Pericardium fibroblast (primary cell): ENCODE measurements at places on chromosomes 7 and 10. TPM values are rescaled to one million over a fixed set of nuclear protein-coding genes. Genes with fewer than 3 reads are reported as not detected.

LIPJ gene
- total RNA-seq: not detected in 2 replicates

ARL3 gene
- total RNA-seq: 5.3 and 7.8 TPM in 2 replicates

RGR gene
- not detected in 2 replicates for total RNA-seq

SUN3 gene
- total RNA-seq: not detected in 2 replicates

ZNF394 gene
- total RNA-seq: 16.2 and 17.6 TPM in 2 replicates

CPA4 gene
- total RNA-seq: 18.0 and 49.9 TPM in 2 replicates

ACSM6 gene
- total RNA-seq: not detected in 2 replicates

C7orf33 gene
- total RNA-seq: not detected in 2 replicates

ITIH5 gene
- total RNA-seq: 0.47 and 3.5 TPM in 2 replicates

MYO1G gene
- total RNA-seq: not detected in 2 replicates

CLDN3 gene
- not detected in 2 replicates for total RNA-seq

ELAPOR2 gene
- total RNA-seq: 3.0 and 11.8 TPM in 2 replicates

PODXL gene
- total RNA-seq: 3.3 and 4.3 TPM in 2 replicates

EGFR gene
- total RNA-seq: 27.8 and 45.6 TPM in 2 replicates

FKBP6 gene
- total RNA-seq: not detected in 2 replicates

TMEM236 gene
- under 0.01 TPM in 1 of 2 replicates, not detected in the other for total RNA-seq

PHKG1 gene
- total RNA-seq: 0.09 and 0.12 TPM in 2 replicates

TECPR1 gene
- total RNA-seq: 10.5 and 19.0 TPM in 2 replicates

NUPR2 gene
- not detected in 2 replicates for total RNA-seq

VWDE gene
- total RNA-seq: not detected in 2 replicates

TMEM229A gene
- total RNA-seq: 0.26 and 1.9 TPM in 2 replicates

FAM204A gene
- 38.6 and 46.7 TPM in 2 replicates for total RNA-seq

OR6B1 gene
- total RNA-seq: not detected in 2 replicates

GLI3 gene
- total RNA-seq: 5.3 and 7.8 TPM in 2 replicates
